ENCODE measurements at places on chromosomes 11 and 22.

DNA sequence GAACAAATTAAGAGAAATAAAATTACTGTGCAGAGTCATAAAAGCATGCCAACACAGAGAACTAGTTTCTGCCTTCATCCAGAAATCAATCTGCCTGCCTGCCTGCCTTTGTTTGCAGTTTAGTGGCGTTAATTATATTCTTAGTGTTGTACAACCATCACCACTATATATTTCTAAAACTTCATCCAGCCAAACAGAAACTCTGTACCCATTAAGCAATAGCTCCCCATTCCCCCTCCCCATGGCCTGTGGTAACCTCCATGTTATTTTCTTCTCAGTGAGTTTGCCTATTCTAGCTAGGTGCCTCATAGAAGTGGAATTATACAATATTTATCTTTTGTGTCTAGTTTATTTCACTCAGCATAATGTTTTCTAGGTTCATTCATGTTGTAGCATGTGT lies 183.2 kb upstream of the TBCEL start:
- no peak for DNase-seq

DNA sequence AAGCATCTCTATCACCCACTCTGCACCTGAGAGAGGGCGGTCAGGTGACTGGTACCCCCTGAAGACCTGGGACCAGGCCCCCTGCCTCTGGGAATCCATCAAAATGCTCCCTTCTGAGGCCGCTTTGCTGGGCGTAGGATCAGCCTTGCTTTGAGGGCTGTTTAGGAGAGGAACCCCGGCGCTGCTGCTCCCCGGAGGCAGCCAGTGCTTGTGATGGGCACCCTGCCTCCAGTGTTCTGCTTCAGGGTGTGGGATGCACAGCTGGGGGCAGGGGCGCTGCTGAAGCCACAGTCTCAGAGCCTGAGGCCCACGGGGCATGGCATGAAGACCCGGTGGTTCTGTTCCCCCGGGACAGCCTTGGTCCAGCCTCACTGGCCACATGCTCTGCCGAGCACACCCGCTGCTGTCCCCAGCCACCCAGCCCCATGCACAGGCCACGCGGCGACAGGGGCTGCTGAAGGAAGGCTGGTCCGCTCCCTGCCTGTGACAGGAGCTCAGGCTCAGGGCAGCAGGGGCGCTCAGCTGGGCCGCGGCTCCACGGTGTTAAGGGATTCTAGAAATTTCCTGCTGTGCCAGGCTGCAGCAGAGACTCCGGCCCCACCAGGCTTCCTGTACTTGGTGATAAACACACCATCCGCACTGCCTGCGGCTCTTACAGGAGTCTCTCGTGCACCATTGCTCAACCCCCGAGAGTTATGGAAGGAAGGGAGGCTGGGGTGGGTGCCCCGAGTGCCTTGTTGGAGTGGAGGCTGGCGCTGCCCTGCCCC lies 91.0 kb downstream of the KCNQ1 start:
- no peak for DNase-seq

DNA sequence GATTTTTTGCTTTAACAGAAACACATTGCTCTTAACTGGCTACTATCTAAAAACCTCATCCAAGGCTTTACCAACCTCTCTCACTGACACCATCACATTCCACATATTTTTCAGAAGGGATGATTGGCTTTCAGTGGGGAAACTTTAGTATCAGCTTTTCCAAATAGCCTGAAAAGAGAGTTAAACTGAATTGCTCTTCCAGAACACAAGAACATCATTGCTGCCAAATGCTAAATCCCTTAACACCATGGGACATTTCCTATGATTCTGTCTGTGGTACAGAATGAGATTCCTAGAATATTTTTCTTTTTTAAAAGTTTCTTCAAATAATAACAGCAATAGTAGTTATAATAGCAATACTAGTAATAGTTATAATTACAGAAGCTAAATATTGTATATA lies 45.4 kb downstream of the SOX6 start:
- no peak for DNase-seq

- no peak for DNase-seq
These were observed 9.6 kb downstream of the F2 start for GRCh38 chr11:46728659-46729040.

DNA sequence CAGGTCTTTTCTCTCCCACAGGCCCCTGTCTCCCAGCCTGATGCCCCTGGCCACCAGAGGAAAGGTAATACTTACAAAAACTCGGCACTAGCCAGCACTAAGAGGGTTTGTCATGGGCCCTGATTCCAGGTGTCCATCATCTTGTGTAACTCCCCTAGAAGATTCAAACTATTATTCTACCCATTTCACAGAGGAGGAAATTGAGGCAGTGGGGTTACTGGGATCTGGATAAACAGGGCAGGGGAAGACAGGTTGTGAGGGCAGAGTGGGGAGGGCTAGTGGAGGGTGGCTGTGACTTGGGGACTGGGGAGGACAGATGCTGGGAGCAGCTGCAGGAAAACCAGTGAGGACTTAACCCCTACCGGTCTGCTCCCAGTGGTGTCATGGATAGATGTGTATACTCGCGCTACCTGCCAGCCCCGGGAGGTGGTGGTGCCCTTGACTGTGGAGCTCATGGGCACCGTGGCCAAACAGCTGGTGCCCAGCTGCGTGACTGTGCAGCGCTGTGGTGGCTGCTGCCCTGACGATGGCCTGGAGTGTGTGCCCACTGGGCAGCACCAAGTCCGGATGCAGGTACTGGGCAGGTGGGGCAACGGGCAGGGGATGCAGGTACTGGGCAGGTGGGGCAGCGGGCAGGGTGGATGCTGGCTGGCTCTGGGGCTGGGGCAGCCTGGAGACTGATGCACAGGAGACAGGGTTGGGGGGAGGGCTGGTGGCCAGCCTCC lies 1.2 kb downstream of the VEGFB start:
- no peak for DNase-seq

DNA sequence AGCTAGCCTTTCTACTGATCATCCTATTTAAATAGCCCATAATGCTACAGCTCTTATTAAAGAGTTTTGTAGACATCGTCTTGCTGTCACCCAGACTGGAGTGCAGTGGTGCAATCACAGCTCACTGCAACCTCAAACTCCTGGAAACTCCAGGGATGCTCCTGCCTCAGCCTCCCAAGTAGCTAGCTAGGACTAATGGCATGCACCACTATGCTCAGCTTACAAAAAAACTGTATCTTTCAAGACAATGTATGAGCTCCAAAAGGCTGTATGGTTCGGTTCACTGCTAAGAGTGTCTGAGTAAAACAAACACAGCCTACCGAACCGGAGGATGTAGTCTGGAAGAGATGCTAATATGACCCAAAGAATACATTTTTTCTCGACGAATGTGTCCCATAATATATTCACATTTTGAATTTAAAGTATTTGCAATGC lies 2.6 kb downstream of the TAF1D start:
- DNase-seq: no peak

GRCh38 chr22:20204311-20204710 lies 53.5 kb upstream of the CCDC188 start:
- DNase-seq: no peak

DNA sequence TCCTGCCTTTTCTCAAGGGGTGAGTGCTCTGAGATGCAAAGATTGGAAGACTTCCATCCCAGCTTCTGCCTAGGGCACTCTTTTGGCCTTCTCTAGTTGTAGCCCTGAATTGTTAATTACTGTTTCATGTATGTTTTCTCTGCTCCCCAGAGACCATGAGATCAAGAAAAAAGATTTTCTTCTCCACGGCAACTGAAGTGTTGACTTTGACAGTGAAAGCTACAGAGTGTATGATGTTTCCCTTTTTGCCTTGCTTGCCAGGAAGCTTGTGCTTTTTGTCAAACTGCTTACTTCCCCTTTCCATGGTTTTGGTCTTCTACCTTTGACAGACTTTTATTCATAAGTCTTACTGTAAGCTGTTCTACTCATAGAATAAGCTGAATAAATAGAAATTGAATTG lies 23.3 kb upstream of the EIF3D start:
- DNase-seq: no peak

DNA sequence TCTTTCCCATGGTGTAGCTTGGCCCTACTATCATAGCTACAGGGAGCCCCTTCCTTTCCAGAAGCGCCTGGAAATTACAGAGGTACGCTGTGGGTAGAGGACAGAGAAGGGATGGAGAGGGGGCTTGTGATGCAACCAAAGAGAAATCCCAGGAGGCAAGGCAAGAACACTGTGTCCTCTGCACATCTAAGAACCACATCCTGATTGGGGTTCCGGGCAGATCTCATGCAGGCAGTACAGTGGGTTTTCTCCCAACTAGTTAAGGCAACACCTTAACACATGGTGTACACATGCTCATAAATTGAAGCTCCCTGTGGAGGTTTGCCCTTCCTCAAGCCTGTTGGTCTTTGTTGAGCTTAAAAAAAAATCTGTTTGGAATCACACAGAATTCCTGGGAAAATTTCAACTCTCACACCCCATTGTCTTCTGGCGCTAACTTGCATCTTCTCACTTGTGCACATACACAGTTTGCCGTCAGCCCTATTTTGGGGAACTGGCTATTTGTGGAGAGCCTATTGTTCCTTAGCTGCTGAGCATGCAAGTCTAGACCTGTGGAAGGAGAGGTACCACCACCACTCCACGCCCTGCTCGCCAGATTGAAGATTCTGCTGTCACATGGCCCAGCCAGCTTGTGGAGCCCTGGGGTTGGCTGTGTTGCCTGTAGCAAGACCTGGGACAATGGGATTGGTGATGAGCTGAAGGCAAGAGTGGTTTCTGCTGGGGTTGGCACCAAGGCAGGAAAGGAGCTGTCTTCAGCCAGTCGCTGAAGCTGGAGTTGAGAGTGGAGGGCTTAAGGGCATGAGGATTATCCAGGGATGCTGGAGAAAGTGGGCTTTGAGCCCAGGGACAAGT lies 52.4 kb downstream of the ALX4 start:
- no peak for DNase-seq

GRCh38 chr22:45946805-45947600 lies 30.0 kb downstream of the WNT7B start:
- DNase-seq: peak; percentile 47
